ENCODE measurements at places on chromosomes 1 and 21.

- no peak for DNase-seq
Observed at GRCh38 chr1:101485712-101486111, 248.9 kb downstream of the S1PR1 start.

GRCh38 chr1:2416403-2416802 lies 4.0 kb upstream of the PEX10 start:
- DNase-seq, result no peak

GRCh38 chr1:77541162-77541545 lies 141.3 kb downstream of the ZZZ3 start:
- DNase-seq, result no peak

DNA sequence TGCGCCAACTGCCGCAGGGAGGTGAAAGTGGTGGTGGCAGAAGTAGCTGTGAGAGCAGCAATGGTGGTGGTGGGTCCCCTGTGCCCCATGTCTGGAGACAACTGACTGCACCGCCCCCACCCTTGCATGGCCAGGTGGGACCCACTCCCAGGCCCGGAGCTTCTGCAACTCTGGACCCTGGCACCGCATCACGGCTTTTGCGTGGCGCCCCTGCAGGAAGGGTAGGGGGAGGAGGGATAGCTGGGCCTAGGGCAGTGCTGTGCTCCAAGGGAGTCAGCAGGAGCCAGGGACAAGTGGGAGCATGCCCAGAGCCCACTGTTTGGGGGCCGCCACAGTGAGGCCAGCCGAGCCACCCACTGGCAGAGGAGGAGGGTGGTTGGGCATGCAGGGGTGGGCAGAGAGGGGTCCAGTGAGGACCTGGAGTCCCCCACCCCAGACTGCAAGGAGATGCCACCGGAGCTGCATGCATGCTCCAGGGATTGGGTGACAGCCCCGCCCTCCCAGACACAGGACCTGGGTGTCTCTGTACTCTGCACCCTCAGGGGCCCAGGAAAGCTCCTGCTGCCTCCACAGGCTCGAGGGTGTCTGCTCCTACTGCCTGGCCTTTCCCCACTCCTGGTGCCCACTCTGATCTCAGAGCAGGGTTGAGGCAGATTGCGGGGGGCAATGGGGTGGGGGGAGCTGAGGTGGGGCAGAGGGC lies 9.8 kb upstream of the CTTNBP2NL start:
- no peak for DNase-seq

DNA sequence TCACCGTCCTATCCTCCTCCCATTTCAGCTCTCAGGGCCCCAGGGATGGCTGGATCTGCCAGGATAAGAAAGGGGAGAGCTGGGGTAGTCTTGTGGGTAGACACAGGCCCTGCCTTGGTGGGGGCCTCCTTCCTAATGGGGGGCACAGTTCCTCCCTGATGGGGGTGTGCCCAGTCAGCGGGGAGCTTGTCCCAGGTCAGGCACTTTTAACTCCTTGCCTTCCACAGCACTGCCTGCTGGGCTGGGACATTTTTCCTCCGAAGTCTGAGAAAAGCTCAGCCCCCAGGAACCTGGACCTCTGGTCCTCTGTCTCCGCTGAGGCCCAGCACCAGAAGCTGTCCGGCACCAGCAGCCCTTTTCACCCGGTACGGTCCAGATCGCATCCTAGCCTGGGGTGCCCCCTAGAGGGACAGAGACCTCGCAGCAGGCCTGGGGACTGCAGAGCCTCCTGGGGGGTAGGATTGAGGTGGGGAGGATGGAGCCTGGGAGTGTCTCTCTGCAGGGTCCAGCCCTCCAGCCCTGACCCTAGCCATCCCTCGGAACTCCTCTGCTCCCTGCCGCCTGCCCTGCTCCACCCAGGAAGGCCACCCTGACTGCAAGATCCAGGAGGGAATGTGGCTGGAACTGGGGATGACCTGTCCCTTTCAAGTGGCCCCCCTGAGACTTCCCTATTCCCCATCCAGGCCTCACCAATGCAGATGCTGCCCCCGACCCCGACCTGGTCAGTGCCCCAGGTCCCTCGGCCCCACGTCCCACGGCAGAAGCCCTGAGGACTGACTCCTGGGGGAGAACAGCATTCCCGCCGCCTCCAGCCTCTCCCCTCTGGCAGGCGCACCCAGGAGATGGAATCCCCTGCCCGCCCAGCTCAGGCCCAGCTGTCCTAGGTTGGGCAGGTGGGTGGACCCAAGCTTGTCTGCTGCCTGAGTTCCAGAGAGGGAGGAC lies 12.0 kb downstream of the MIIP start:
- peak; percentile 27 for DNase-seq
